ENCODE measurements at places on chromosomes 6 and 20.

DNA sequence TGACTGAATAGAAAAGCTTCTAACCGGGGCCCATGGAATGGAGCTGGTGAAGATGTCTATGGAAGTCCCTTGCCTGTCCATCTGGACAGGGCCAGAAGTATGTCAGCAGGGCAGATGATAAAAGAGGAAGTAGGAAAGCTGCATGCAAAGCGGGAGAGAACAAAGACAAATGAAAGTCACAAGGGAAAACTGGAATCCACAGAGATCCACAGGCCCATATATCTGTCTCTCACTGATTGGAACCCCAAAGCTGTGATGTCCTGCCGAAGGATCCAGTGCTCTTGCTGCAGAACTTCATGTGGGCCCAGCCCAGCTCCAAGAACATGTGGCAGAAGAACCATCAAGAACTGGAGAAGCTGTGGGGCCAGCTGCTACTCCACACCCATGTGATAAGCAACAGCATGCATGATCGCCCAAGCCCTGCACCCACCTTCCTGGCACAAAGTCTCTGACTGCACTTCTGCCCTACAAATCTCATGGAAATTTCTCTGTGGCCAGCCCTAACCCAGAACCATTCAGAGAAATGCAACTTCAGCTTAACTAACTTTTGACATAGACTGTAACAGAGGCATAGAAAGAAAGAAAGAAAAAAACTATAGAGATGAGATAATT lies 716.0 kb downstream of the KIF16B start:
- DNase-seq = no peak

GRCh38 chr6:86192123-86192522 lies 549.4 kb upstream of the SYNCRIP start:
- DNase-seq = no peak

DNA sequence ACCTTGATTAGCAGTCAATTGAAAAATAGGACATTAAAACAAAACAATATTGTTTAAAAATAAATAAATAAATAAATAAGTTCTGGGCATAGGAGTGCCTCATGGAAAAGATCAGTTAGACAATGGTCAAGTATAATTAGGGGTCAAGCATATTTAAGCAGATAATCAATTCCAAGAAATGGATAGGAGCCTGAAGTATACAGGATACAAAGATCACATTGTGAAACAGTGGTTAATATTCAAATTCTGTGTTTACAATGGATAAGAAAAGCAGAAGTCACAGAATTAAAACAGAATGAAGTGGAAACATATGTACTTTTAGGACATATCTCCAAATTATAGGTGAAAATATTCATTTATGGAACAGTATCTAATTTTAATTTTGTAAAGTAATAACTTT lies 1028.6 kb upstream of the CITED2 start:
- DNase-seq = no peak

- no peak for DNase-seq
Observed at GRCh38 chr20:5727018-5727515, 23.1 kb upstream of the SHLD1 start.

- peak; percentile 48 for DNase-seq
Observed at GRCh38 chr20:2986466-2986865, 57.0 kb upstream of the GNRH2 start.

DNA sequence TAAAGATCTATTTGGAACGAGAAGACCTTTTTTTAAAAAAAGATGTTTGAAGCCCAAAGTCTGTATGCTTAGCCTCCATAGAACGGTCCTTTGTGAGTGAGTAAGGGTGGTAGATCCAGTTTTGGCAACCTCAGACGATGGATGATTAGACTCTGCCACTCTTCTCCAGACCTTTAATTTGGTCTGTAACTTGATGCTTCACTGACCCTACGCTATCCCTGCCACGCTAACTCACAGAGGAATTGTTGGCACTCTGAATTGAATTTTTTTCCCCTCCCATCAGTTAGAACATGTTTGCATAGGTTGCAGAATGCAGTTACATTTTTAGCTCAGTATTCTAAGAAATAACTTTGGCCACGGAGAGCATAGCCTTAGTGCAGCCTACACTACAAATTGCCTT lies 15.8 kb upstream of the DEK start:
- no peak for DNase-seq

DNA sequence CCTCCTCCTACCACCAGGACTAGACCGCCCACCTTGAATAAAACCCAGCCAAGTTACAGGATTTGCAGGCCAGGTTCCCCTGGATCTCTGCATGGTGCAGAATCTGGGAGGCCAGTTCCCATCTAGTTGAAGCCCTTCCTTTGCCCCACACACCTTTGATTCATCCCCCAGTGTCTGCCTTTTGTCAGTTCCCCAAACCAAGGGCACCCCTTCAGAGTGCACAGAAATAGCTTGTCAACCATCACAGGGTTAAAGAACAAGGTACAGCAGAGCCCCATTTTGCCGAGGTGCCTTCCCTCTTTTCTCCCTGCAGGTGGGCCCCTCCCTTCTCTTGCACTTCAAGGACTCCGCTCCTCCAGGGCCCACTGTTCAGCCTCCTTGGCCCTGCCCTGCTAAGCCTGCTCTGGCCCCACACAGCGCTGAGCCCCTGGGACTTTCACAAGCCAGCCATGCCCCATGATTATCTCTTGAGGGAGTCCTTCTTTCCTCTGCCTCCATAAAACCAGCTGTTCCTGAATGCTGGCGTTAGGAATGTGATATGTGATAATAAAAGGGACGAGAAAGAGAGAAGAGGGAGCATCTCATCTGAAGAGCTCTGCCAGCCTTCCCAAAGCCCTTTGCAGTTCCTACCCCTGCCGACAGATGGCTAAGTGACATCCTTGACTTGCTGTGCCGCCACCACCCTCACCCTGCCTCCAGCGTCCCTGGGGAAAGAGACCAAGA lies 280.3 kb downstream of the CDC5L start:
- peak; percentile 23 for DNase-seq

- no peak for DNase-seq
Observed at GRCh38 chr20:51437182-51437924, 105.2 kb downstream of the NFATC2 start.

- DNase-seq = no peak
Observed at GRCh38 chr6:141541581-141542324, 591.0 kb upstream of the GJE1 start.

DNA sequence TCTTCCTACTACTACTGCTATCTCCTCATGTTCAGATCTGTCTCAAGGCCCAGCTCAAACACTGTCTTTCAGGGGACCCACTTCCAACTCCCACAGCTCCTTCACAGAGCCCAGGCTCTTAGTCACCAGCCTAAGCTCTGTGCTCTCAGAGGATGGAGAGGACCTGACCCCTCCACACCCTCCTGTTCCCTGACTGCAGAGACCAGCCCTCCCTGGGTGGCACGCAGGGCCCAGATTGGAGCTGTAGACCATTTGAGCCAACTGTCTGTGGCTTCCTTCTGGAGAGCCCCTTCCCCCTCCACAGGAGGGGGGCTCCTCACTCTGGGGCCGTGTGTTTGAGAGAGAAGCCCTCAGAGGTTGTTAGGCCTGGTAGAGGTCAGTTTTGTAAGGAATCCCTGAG lies 9.8 kb downstream of the SNPH start:
- no peak for DNase-seq

DNA sequence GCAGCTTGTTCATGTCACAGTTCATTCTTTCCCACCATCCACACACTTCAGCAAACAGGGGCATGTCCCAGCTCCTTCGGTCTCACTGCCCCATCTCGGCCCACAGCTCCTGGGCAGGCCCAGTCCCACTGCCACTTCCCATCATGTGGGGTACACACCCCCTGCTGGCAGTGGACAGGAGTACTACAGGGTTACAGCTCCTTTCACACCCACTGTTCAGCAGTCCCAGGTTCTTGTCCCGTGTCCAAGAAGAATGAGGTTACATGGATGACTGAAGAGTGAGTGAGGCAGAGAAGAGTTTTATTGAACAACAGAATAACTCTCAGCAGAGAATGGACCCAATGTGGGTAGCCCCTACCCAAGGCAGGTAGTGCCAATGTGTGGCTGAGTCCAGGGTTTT lies 77.8 kb upstream of the SMLR1 start:
- no peak for DNase-seq

DNA sequence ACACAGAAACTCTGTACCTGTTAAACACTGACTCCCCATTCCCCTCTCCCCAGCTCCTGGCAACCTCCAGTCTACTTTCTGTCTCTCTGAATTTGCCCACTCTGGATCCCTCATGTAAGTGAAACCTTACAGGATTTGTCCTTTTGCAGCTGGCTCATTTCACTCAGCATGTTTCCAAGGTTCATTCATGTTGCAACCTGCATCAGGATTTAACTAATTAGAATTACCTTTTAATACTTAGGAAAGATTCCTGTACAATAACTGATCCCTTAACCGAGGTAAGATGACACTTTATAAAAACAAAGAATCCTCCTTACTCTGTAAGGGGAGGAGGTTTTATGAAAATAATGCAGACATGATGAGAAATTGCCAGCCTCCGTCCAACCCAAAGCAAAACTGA lies 113.1 kb upstream of the MTHFD1L start:
- no peak for DNase-seq

DNA sequence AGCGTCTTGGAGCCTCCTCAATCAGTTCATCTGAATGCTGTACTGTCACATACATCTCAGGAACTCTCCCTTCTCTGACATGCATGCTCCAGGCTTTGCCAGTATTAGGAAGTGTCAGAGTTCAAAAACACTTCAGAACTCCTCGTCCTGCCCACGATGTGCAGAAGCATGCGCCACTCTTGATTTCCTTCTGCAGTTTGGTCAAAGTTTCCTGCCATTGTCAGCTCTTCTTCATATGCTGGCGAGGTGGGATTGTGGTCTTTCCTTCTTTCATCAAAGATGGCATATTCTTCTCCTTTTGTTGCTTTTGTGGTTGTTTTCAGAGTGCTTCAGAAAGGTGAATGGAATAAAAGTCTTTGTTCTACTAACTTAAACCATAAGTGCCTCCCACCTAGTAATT lies 21.0 kb downstream of the SLC13A3 start:
- DNase-seq = no peak

DNA sequence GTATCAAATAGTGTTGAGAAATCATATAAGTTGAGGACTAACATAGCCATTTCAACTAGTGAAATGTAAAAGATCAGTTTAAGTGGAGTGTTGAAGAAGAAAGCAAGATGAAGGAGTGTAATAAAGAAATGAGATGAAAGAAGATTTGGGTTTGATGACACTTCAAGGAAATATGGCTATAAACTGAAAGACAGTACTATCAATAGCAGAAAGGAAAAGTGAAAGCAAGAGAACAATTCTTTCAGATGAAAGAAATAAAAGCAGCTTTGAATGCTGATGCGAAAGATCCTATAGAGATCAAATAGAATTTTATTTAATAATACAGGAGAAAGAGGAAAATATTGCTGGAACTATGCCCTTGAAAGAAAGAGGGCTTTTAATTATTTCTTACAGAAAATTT lies 92.8 kb upstream of the PRSS16 start:
- DNase-seq = no peak

DNA sequence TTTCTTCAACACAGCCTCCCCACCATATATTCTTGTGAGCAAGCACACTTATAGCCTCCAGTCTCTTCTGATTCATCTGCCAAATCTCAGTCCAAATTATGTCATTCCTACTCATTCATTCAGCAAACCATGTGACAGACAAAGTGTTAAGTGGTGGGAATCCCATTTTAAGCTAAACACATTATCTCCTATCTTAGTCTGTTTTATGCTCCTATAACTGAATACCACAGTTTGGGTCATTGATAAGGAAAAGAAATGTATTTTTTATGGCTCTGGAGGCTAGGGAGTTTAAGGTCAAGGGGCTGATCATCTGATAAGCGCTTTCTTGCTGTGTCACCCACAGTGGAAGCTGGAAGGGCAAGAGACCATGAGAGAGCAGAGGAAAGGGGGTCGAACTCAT lies 23.9 kb upstream of the SMIM13 start:
- no peak for DNase-seq

DNA sequence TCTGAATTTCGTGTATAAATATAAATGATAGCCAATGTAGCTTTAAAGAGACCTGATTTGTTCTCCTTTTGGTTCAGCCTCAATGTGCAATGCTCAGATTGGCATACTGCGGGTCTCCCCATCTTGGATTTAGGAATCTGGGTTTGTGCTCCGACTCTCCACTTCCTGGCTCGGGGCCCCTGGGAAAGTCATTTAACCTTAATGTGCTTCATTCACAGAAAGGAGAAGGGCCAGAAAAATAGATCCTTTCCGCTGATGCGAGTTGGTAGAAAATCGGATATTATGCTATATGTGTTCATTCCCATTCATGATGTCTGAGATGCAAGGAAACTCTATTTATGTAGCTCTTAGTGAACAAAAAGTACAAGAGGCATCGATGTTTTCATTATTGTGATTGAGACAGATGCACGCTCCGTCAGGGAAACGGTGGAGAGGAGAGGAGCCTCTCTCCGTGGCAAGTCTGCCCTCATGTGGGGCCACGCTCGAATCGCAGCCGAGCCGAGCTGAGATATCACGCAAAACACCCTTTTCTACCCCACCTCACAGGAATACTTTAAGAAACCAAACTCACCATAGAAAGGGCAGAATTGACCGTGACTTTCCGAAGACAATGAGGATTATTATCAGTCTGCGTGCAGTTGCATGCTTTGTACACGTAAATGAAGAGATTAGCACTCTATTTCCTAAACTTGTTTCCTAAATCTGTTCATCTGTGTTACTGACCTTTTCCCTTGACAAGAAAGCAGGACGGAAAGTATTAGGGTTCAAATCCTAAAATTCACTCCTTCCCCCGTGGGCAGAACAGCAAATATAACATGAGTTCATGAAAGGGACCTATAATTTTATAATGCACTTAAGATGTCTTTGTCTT lies 136.6 kb downstream of the COL9A1 start:
- no peak for DNase-seq

- no peak for DNase-seq
Observed at GRCh38 chr6:93242049-93242448, 177.3 kb downstream of the EPHA7 start.

DNA sequence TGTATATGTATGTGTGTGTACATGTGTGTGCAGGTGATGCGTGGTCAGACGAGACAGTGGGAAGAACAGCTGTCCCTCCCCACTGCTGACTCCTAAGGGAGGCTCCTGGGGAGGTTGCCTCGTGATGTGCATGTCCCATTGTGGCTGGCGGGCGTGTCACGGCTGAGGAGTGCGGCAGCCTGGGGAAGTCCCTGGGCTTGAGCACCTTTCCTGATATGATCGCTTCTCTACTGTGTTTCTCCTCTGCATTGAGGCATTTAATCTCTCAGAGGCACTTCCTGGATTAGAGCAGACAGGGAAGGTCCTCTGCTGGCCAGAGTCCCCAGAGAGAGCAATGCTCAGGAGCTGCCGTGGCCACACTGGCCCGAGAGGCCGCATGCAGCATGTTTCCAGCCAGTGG lies 11.4 kb downstream of the NPBWR2 start:
- DNase-seq = no peak

- DNase-seq = no peak
Observed at GRCh38 chr6:43966374-43966658, 160.9 kb downstream of the MRPL14 start.

GRCh38 chr20:59359906-59360725 lies 59.7 kb downstream of the EDN3 start:
- DNase-seq = no peak

- DNase-seq = no peak
Observed at GRCh38 chr6:76574746-76575145, 502.3 kb upstream of the IMPG1 start.

- DNase-seq = peak; percentile 44
Observed at GRCh38 chr6:31826793-31827285, 699 bp upstream of the HSPA1B start.

- no peak for DNase-seq
Observed at GRCh38 chr6:118174071-118174470, 267.0 kb downstream of the SLC35F1 start.

- no peak for DNase-seq
Observed at GRCh38 chr6:121305957-121306607, 28.2 kb downstream of the TBC1D32 start.

GRCh38 chr6:35780719-35781118 lies at the start of gene CLPSL1:
TSS of gene CLPSL1 (plus strand) at chr6:35781019. CDS start at chr6:35781111, 92 bp downstream.
- DNase-seq = no peak

All from stimulated activated naive CD4-positive, alpha-beta T cell treated with Interleukin-2 at 50 U/mL for 16 hours (primary cell).